AG09319 (cell line): ENCODE measurements at places on chromosomes 7 and 10.

DNA sequence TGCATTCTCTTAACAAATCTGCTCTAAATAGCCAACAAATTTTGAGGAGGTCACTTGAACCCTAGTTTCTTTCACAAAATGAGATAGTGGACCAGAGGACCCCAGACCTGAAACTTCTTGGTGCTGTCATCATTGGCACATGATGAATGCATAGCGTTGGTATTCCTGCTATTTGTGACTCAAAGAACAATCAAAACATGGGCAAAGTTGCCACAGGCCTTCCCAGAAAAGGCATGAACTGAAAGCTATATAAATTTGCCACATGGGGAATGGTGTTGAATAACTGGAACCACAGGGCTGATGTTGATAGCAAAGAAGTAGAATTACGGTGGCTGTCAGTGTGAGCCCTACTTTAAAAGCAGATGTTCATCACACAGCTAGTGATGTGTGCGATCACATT is 219.9 kb upstream of the KMT2E start:
- no peak for DNase-seq

DNA sequence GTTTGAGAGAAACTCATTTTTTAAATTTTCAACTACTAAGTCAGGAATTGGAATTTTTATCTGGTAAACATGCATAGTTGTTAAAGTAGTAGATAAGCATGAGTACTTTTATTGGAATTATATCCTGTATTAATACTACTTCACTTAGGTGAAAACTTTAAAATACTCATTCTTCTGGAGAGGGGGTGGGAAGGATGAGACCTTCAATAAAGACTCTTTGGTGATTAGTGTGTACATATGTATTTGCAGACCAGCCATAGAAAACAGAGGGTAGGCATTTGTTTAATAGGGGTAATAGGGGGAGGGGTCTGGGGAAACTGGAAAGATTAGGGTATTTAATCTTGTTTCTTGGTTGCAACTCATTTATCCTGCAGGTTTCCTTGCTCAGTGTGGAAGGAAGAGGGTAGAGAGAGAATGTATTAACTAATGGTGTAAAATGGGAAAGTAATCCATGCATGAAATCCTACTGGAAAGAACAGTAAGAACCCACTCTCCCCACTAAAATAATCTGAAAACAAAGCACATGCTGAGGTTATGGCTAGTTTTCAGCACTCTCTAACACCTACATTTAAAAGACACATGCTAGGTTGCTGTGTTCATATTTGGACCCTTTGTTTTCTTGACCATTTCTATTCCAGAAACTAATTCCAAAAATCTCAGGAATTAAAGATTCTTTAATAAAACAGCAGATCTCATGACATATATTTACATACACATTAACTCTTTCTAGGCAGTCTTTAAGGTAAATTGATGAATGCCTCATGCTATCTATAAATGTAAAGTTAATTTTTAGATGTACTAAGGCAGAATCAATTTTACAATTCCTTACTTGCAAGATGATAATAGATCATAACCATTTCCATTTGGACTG is 6.2 kb upstream of the IGF2BP3 start:
- DNase-seq = no peak

DNA sequence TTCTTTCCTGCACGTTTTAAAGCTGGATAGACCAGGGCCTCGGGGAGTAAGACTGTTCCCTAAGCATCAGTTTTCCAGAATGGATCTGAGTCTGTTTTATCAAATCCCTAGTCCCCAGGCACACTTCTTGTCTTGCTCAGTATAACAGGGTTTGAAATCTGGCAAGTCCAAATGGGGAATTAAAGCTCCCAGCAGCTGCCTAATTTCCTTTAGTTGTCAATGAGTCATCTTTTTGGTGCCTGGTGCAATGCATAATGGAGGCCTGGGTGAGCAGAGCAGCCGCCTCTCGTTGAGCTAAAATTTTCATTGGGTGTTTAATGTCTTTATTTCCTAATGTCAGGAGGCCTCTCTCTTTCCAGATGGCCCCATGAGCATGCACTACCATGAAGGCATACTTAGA is 87.9 kb downstream of the STRA8 start:
- no peak for DNase-seq

- no peak for DNase-seq
These were observed 159.5 kb downstream of the PRKAG2 start for GRCh38 chr7:151717415-151717814.

- no peak for DNase-seq
These were observed 522.7 kb downstream of the CNTNAP2 start for GRCh38 chr7:146639291-146639690.

- no peak for DNase-seq
These were observed 15.7 kb downstream of the PLEKHS1 start for GRCh38 chr10:113767222-113767621.

DNA sequence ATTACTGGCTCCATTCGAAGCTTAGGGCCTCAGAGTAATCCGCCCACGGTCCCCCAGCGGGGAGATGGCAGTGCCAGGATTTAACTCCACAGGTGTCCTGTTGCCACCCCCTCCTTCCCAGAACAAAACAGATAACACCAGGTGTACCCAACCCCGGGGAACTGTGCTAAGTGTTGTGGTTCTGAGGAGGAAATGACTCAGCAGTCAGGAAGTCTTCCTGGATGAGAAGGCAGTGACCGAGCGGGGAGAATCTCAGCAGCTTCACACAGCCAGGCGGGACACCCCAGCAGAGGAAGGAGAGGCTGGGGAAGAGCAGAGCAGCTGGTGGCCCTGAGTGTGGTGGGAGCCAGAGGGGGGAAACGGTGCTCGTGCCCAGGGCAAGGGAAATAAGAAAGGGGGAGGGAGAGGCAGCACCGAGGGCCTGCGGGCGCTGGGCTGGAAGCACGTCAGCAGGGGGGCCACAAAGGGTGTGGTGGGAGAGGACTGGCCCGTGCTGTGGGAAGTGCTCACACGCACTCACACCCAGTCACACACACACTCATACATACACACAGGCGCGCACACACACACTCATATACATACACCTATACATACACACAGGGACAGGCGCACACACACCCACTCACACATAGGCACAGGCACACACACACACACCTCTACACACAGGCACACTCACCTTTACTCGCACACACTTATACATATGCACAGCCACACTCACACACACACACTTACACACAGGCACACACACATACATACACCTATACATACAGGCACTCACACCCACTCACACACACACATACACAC is 59.8 kb upstream of the CHST15 start:
- DNase-seq = no peak

DNA sequence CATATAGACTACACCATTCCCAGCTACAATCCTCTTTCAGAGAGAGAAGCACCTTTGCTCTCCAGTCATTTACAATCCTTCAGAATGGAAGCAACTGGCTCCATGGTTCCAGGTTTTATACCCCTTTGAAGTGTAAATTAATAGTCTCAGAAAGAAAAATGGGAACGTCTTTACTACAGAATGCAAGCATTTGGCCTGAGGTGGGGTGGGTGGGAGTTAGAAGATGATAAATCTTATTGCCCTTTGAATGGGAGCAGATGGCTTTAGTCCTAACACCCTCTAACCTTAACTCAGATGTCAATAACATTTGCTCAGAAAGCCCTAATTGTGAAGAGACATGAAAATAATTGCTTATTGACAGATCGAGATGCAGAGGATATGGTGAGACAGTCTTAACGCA is 84.2 kb upstream of the KCNMA1 start:
- DNase-seq = no peak

- DNase-seq = no peak
These were observed 218.1 kb upstream of the NFE2L3 start for GRCh38 chr7:25933921-25934320.

DNA sequence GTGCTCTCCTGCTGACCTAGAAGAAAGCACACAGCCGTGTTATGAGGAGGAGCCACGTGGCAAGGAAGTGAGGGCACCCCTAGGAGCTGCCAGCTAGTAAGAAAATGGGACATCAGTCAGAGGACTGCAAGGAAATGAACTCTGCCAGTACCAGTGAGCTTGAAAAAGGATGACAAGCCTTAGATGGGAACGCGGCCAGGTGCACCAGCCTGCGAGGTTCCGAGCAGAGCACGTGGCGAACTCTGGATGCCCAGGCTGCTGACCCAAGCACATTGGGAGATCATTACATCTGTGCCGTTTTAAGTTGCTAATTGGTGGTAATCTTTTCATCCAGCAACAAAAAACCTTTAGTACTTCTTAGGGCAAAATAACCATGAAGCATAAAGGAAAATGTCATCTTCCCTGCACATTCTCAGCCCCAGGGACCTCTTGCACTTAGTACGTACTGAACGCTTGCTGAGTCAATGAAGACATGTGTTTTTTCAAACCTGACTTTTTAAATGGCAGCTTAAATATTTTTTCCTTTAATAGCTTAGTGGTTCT is 69.4 kb downstream of the AMZ1 start:
- DNase-seq = no peak

- DNase-seq = no peak
These were observed 84.9 kb upstream of the MKI67 start for GRCh38 chr10:128211064-128211504.

DNA sequence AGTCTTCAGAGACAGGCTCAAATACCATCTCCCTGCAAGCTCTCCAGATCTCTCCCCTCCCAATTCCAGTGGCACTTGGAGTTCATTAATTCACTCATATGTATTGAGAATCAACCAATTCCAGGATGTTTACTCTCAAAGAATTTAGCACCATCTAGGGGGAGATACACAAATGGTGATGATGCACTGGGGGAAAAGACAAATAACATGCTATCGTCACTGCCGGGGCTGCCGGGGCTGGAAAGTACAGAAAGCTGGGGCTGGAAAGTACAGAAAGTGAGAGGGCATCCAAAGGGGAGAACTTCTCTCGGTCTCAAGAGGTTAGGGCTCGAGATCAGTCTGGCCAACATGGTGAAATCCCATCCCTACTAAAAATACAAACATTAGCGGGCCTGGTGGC is 118.7 kb downstream of the MKX start:
- no peak for DNase-seq

DNA sequence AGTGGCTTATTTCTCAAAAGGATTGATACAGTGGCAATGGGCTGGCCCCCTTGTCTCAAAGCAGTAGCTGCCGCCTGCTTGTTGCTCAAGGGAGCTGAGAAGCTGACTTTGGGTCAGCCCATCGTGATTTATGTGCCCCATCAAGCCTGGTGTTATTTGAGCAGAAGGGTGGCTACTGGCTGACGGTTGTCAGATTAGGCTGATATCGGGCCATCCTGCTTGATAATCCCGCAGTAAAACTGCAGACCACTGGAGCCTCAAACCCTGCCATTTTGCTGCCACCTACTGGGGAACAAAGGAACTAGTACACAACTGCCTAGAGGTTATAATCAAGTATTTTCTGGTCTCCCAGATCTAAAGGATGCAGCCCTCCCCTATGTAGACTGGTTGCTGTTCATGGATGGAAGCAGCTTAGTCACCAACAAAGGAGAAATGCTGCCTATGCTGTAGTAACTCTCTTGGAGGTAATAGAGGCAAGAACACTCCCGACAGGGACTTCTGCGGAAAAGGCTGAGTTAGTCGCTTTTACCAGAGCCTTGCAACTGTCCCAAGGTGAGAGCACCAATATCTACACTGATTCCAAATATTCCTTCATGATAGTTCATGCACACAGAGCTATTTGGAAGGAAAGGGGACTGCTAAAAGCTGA is 65.9 kb upstream of the ZNF92 start:
- DNase-seq = peak; percentile 23

DNA sequence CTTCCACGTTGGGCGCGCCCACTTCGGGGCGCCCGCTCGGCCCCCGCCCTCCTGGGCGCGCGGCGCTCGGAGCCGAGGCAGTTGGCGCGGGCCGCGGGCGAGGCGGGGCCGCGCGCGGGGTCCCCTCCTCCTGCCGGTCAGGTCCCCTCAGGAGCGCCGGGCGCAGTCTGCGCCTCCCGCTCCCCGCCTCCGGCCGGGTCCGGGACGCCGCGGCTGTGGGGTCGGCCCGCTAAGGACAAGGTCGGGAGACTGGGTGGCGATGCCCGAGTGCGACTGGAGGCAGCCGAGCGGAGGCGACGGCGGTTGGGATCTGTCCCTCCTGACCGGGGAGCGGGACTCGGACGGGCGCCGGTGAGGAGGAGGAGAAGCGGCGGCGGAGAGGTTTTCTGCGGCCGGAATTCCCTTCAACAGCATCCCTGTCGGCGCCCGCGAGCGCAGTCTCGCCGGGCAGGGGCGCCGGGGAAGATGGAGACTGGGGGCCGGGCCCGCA is at the start of gene ATRNL1:
TSS of gene ATRNL1 (plus strand) at position 80 of the 490 bp plus-strand sequence. CDS start at position 466, 386 bp downstream.
- DNase-seq = no peak

DNA sequence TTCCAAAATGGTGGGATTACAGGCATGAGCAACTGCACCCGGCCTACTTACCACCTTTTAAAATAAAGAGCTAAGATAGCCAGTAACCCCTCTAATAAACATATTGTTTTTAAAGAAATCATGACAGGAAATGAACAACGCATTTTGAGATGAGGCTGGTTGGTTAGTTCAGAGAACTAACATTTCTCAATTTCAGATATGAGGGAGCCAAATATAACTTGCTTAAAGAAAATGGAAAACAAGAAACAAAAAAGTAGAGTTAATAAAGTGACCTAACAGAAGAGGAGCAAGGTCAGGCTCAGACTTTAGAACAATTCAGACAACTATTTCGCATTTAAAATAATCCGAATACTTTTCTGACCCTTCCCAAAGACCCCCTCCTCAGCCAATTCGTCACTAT is 254.9 kb upstream of the PHF14 start:
- DNase-seq = no peak

GRCh38 chr7:25260862-25261494 is 32.7 kb upstream of the NPVF start:
- no peak for DNase-seq
